SJSA1 (cell line): ENCODE measurements at places on chromosomes 16 and 17. TPM values are rescaled to one million over a fixed set of nuclear protein-coding genes. Genes with fewer than 3 reads are reported as not detected.

DNA sequence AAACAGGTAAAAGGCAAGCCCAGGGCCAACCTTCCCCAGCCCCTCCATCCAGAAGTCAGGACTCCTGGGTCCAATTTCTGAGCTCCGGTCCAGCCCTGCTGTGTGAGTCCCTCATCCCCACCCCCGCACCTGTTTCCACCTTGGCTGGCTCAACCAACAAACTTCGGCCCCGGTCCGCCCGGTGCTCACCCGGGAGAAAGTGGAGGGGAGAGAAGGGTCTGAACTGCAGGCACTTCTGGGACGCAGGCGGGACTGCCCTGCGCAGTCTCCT, 541 bp downstream of the RHBDF2 start:
- no peak for DNase-seq

- no peak for DNase-seq
Measured at GRCh38 chr16:17105239-17105797, 365.4 kb downstream of the XYLT1 start.

Gene VWA3A
- not detected in 2 replicates for total RNA-seq

GRCh38 chr17:9905902-9906301, 831 bp upstream of the RCVRN start:
- peak; percentile 20 for DNase-seq

Gene KRT27
- total RNA-seq, result not detected in 2 replicates

Gene CPNE7
- 0.84 TPM in 1 of 2 replicates, not detected in the other for total RNA-seq

Gene SPNS3
- total RNA-seq, result not detected in 2 replicates

Gene ICAM2
- total RNA-seq, result 0.87 TPM in 1 of 2 replicates, not detected in the other

Gene CCL7
- not detected in 2 replicates for total RNA-seq

- DNase-seq, result no peak
Measured at GRCh38 chr16:78566397-78567073, 467.1 kb downstream of the WWOX start.

Gene NPIPA3
- total RNA-seq, result 0.13 TPM in 1 of 2 replicates, not detected in the other

Gene IGFALS
- not detected in 2 replicates for total RNA-seq

DNA sequence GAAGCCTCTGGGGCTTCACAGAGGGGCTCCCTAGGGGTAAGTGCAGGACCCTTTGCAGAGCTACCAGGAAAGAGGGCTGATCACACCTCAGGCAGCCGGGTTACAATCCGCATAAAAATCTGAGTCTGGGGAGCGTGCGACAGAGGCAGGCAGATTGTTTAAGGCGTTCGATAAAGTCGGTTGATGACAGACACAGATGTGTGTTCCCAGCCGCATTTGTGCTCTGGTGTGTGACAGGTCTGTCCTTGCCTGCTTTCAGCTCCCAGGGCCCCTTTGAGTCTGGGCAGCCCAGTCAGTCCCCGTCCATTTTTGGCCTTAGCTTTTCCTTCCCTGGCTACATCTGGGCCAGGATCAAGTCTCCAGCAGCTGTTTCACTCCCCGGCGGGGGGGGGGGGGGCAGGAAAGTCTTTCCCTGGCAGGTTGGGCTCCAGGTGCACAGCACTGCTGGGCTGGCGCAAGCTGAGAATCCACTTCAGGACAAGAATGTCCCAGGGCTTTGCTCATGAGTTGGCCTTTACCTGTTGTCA, 1.3 kb upstream of the ZACN start:
- DNase-seq, result no peak

- no peak for DNase-seq
Measured at GRCh38 chr16:82672676-82673075, 45.9 kb downstream of the CDH13 start.

Gene NATD1
- 0.22 and 1.7 TPM in 2 replicates for total RNA-seq

DNA sequence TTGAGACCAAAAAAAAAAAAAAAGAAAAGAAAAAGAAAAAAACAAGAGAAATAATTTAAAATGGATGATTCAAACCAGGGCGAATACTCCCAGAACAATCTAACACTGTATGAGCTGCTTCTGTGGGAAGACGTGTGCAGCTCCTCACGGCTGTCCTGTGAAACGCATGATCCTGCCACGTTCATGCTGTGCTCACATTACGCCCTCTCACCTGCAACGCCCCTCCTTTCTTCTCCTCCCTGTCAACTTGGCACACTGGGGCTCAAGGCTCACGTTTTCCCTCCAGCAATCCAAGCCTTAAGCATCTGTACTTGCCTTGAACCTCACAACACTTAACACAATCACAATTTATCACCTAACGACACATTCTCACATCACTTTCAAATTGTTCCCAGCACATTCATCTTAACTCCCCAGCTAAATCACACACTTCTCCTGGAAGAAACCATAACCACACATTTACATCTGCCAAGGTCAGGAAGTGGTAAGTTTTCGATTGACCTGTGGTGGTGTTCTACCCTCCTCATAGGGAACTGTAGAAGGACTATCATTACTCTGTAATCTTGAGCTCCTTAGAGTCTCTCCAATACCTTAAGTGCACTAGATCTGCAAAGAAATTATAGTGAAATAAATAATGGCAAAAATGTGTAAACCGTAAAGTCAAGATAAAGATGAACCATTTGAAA, 29.1 kb downstream of the MBTPS1 start:
- DNase-seq, result no peak

- no peak for DNase-seq
Measured at GRCh38 chr16:64132759-64133361, 989.0 kb downstream of the CDH11 start.

Gene TBC1D3E
- total RNA-seq, result 0.13 TPM in 1 of 2 replicates, not detected in the other

DNA sequence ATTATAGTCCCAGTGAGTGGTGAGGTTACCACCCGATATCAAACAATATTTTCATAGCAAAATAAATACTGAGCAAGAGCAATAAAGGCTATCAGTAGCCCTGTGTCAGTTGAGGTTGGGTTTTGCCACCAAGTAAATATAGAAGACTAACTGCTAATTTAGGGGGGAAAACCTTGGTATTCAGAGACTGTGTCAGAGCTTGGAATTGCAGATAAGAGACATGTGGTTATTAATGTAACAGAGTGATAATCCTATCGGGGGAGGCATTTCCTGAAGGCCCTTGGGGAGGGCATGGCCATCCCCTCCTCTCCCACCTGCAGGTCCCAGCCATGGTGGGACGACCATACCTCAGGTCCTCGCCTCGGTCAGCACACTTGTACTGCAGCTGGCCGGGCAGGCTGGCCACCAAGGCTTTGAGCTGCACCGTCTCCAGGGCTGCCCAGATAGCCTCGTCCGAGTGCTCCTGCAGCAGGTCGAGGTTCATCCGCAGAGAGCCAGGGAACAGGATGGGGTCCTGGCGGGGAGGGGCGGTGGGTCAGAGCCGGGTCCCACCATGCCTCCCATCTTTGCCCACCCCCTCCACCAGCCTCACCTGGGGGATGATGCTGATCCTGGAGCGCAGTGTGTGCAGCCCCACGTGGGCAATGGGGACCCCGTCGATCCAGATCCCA, 68.9 kb downstream of the ABCC6 start:
- DNase-seq, result no peak

DNA sequence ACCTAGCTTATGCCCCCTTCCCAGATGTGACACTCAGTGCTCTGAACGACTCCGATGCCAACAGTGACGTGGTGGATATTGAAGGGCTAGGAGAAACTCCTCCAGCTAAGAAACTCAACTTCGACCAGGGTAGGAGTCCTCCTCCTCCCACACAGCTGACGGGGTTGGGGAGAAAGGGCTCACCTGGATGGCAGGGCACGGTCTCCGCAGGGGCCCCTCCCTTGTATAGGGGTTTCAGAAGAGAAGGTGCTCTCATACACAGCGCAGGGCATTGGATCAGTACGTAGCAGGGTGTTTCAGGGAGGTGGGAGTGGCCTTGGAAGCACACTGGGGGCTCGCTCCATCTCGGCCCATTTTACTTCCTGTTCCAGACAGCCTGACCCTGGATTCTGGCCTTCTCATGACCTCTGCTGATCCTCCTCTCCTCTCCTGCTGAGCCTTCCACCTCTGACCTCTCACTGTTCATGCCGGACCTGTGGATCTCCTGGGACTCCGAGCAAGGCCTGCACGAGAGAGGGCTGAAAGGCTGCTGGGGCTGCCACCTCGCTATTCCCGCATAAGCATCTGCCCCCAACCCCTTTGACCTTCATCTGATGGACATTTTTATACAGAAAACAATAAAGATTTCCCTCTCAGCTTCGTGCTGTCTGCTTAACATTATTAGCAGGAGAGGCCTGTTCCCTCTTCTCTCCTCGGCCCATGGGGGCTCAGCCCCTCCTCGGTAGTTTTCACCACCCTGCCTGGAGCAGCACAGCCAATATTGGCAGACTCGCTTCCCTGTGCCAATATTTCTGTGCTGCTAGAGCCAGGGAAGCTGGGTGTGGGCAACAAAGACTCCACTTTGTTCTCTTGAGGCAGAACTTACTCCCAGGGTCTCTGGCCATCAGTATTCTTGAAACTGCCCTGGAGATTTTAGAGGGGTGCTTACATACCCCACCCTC, 4.7 kb downstream of the RNASEK start:
- no peak for DNase-seq

DNA sequence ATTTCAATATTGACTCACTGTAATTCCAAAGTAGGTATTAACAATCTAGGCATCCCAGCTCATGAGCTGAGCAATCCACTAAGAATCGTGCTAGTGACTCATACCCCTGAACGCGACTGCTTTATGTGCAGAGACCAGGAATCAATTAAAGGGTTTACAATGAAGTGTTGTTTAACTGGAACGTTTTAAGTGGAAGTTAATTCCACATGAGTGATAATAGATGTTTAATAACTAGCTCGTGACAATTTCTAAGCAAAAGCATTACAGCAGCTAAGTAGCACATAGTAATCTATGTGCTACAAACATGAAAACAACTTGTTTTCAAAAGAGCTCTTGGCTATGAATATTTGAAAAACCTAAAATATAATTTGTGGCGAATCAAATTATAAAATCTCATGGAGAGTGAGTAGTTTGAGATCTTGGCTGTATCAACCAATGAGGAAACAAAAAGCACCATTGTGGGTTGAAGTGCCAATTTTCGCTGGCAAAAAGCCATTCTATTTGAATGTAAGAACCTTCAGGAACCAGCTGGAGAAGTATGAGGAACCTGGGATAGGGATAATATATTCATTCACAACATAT, 9.4 kb downstream of the GJC1 start:
- peak; percentile 79 for DNase-seq

Gene CACNG3
- total RNA-seq, result not detected in 2 replicates

Gene SLC22A31
- not detected in 2 replicates for total RNA-seq

Gene CRHR1
- not detected in 2 replicates for total RNA-seq

GRCh38 chr17:8052256-8053252, 13.7 kb downstream of the ALOX15B start:
- DNase-seq, result no peak
